ENCODE measurements at places on chromosomes 3 and 15. TPM values are rescaled to one million over a fixed set of nuclear protein-coding genes. Genes with fewer than 3 reads are reported as not detected.

Gene SCAMP5
- 4.7 TPM for polyA plus RNA-seq

Gene PRTG
- 0.23 TPM for polyA plus RNA-seq

Gene C2CD4B
- polyA plus RNA-seq: 2.8 TPM

Gene THPO
- 0.34 TPM for polyA plus RNA-seq

Gene CFAP100
- polyA plus RNA-seq: not detected

Gene RPL35A
- polyA plus RNA-seq: 1,345 TPM

Gene DNAH12
- 0.09 TPM for polyA plus RNA-seq

Gene CADPS
- polyA plus RNA-seq: 37.5 TPM

Gene SLC24A5
- not detected for polyA plus RNA-seq

GRCh38 chr3:108477511-108478147 lies 32.8 kb downstream of the MYH15 start:
- no peak for DNase-seq

- DNase-seq: peak; percentile 44
Observed at GRCh38 chr3:4703054-4703480, 209.9 kb downstream of the ITPR1 start.

- no peak for DNase-seq
Observed at GRCh38 chr3:72187131-72187530, 402.2 kb upstream of the PROK2 start.

DNA sequence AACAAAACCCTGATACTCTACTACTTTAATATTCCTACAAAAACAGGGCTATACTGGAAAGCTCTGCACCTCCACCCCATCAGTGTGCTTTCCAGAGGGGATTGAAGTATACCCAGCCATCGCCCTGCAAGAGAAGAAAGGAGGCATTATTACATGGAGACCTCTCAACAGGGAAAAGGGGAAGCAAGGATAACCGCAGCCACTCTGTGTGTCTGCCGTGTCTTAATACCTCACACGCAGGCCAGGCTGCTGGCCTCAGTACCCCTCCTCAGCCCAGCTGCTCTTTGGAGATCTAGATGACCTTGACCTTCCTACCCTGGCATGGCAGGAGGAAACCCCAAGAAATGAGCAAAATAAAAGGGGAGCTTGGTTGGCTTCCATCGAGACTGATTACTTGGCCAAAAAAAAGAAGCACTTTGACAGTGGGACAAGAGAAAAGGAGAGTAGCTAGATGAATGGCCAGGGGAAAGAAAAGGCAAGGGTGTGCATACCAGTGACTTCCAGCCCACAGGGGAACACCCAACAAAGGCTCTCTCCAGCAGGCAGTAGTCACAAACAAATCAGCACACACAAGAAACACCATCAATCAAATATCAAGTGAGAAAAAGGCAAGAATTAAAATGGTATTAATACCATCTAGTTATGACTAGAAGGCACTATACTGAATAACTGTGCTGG lies 129.4 kb downstream of the STT3B start:
- no peak for DNase-seq

- DNase-seq: no peak
Observed at GRCh38 chr3:24601066-24601939, 106.7 kb upstream of the THRB start.

DNA sequence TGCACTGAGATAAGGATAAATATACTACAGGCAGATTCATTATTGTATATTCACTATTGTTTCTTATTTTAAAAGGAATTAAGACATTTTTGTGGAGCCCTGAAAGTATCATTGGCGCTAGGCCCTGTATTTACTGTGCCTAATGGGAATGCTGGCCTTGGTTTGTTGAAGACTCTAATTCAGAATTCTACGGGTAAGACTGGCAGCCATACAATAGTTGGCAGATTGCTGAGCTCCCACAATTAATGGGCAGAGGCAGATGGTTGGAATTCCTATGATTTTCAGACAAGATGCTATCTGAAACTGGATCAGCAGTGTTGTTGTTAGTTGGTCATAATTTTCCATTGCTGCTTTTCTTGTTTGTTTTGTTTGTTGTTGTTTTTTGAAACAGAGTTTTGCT lies 14.7 kb downstream of the PGBD4 start:
- no peak for DNase-seq

DNA sequence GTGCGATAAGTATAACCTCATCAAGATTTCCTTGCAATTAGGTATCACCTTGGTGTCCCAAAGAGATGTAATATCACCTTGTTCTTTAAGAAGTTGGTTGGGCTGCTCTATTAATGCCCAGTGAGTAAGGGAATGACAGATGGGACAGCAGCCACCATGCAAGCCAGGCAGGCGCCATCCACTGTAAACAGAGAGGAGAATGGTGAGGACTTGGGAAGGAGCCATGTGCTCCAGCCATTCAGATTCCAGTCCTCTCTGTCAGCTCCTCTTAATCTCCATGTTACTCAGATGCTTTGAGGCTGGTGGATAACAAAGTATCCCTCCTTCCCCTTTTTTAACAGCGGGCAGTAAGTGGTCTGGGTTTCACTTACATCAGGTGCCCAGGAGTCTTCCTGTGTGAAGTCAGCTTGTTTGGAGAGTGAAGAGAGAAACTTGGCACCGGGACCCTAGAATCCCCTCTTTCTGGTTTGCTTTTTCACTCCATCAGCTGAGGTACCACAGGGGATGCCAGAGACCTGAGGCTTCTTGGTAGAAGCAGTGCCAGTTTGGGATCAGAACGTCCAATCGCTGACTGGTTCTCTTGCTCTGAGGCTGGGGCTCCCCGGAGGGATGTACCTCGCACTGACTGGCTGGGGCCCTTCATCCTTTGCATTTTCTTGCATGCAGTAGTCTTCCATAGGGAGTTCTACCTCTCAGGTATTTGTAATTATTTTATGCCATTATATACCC lies 29.5 kb downstream of the SLCO3A1 start:
- peak; percentile 59 for DNase-seq

GRCh38 chr3:196992461-196993065 lies 23.9 kb upstream of the PIGZ start:
- DNase-seq: no peak

GRCh38 chr3:32176989-32177701 lies 61.3 kb upstream of the CMTM8 start:
- no peak for DNase-seq

DNA sequence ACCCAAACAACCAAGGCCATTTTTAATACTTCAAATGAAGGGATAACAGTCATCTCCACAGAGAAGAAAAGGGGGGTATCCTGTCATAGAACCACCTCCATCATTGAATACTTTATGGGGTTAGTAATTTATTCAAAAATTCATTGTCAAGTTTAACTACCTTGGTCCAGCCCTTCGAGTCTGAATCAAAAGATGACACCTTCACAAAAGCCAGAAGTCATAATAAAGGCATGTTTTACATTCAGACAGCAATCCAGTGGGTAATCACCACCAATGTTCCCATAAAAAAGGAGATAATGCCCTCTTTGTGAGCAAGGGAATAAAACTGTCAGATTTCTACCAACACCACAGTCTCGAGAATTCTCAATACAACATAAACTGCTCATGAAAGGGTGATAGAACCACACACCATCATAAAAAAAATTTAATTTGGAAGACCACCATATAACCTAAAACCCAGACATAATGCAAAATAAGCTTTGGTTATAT lies 145.6 kb upstream of the ZBTB20 start:
- DNase-seq: no peak

DNA sequence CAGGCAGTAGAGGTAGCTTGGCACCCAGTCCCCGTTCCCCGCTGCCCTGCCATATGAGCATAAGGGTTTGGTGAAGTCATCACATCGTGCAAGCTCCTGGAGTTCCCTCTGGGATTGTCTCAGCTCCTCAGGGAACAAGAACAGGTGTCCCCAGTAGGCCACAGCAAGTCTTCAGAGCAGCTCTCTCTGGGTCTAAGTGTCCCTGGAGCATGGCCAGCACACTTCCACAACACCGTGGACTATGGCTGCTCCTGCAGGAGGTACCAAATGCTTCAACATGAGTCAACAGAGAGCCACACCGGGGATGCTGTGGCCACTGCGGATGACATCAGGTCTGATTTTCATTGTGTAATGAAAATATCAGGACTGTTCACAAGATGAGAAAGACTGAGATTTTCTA lies 23.1 kb downstream of the ABHD6 start:
- no peak for DNase-seq

DNA sequence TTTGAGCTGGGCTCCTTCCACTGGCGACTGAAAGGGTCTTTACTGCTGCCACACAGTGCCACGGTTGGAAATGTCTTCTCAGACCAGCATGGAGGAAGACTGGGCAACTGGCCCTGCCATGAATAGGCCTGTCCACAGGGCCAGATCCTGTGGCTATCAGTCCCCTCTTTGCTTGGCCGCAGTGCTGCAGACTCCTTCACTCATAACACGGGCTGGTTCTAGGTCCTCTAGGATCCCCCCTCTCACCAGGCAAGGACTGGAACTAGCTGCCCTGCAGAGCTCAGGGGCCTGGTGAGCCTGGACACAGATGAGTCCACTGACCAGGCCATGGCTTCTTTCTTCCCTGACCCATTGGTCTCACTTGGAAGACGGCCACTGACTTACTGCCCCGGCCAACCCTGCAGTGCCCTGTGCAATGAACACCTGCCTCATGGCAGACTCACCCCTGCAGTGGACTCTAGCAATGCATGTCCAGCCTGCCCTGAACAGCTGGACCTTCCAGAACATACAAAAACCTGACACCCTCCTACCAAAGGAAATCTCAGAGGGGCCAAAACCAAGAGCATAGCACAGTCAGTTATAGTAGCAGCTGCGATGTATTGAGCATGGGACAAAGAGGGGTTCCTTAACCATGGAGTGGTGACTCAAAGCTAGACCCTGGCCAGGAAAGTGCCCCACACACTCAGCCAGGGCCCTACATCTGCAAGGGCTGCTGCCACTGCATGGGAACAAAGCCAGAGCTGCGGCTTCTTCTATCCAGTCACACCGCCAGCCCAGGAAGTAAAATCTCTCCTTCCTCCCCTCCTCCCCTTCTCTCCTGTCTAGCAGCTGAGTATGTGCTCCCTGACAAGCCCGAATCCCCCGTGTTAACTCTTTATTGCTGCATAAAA lies 72.1 kb upstream of the ITGA11 start:
- DNase-seq: no peak

DNA sequence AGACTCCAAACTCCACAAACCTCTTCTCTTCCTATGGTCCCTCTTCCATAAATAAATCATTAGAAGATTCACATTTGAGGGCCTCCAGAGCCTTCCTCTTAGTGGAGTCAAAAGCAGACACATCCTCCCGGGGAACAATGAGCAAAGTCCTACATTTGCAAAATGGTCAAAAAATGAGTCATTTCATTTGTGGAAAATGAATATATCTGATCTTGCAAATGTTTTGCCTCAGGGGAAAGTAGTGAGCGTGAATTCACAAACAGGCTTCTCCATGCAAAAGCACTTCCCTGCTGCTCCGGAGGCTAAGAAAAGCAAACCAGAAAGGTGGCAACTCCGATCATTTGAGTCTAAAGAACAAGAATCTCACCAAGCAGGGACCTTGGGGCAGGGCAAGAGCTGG lies 86.7 kb upstream of the IQSEC1 start:
- DNase-seq: no peak

GRCh38 chr3:134197681-134198261 lies 52.9 kb downstream of the RYK start:
- DNase-seq: no peak

DNA sequence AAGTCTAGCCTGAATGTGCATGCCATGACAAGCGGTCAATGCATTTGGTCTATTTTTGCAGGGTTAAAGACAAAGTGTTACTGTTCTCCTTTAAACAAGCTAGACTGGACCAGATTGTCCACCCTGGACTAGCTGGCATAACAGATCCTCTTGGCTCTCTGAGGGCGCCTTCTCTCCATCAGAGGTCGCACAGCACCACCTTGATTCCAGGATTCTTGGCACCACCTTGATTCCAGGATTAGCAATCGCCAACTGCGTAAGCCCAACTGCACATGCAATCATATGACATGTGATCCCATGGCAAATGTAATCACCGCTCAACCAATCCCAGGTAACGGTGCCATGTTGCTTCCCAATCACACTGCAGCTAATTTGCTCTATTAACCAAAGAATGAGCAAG lies 98.6 kb downstream of the OXNAD1 start:
- no peak for DNase-seq

GRCh38 chr3:172550347-172550943 lies 27.2 kb upstream of the TNFSF10 start:
- DNase-seq: no peak

GRCh38 chr3:196334982-196335381 lies 3.2 kb downstream of the TM4SF19 start:
- no peak for DNase-seq

DNA sequence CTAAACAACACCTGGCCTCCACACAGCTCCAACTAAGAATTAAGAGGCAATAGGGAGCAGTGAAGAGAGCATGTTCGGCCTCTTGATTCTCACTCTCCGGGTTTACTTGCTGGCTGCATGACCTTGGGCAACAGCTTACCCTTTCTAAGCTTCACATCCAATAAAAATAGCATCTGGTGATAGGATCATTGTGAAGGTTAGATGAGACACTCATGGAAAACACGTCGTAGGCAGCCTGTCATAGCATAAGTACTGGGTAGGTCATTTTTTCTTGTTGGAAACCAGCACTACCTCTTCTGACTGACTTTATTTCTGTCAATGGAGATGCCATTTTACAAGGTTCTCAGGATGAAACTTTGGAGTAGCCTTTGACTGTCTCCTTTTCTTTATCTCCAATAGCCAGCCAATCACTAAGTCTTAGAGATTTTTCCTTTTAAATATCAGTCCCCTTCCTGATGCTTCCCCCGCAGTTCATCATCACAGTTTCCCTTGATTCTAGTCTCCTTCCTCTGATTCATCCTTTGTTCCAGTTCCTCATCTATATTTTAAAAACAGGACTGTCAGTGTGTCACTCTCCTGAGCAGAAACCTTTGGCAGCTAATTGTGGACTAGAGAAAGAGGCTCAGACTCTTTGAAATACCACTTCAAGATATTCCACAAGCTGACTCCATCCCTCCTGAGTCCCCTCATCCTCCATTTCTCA lies 271.5 kb downstream of the SLC9A9 start:
- no peak for DNase-seq

DNA sequence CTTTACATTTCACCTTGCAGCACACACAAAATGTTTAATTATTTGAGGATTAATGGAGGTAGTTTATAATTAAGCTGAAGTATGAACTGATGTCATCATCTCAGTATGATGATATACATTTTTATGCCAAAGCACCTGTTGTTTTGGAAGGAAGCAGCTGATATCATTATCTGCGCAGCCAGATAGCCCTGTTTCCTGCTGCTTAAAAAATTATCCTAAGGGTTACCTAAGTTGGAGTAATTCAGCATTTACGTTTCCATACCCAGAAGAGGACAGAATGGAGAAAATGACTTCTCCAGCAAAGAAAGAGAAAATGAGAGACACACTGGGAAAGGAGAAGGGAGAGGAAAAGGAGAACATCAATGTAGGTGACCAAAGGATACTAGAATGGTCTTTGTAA lies 370.3 kb upstream of the PLSCR5 start:
- no peak for DNase-seq

DNA sequence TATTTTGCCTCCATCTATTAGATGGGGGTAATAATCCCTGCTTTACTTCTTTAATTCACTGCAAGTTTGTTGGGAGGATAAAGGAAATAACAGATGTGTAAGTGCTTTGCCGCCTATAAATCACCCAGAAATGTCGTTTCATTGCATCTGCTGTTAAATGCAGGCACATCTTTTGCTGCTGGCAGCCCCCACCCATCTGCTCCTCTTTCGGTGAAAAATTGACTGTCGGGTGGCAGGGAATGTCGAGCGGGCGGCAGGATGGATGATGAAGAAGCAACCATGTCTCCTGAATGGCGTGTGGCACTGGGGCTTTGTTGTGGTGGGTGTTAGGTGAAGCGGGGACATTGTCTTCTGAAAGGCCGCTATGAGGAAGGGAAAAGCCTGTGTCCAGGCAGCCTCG lies 543 bp upstream of the REC114 start:
- no peak for DNase-seq

- DNase-seq: no peak
Observed at GRCh38 chr3:170128977-170129431, 52.5 kb downstream of the PHC3 start.

- no peak for DNase-seq
Observed at GRCh38 chr3:37249717-37250116, 75.3 kb upstream of the LRRFIP2 start.
